ENCODE measurements at places on chromosomes 12 and 14.

DNA sequence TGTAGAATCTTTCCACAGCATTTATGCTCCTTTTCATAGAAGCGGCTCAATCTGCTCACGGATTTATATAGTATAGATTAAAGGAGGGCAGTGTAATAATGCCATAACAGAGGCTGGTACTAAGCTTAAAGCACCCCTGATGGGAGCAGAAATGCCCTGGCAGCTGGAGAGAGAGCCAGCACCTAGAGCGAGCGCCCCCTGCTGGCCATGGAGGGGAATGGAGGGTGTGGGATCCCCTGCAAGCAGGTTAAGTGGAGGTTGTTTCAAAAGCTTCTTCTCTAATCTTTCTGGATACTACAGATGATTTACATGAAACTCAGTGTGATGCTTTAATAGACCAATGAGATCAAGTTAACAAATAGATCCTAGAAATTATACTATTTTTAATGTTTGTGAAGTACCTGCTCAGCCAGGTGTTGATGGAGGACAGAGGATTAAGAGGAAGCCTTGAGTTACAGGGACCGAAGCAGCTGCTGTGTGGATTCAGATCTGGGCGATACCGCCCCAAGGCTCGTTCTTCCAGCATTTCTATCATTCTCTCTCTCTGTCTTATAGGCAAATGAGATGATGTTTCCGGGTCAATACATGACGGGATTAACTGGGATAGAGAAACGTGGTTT, 1519.3 kb upstream of the TMEM132C start:
- DNase-seq, result peak; percentile 13

DNA sequence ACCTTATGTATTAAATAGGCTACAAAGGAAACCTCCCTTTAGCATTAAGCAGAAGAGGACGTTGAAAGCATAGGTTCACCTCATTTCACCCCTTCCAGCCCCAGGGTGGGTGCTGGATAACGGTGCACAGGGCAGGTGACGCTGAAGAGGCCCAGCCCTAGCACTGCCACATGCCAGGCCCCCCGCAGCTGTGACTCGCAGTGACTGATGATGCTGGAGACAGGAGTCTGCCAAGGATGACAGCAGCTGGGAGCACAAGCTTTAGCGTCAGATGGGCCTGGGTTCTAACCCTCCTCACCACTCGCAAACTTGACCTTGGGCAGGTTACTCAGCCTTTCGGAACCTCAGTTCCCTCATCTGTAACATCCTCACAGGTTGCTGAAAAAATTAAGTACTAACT, 76.7 kb downstream of the TBK1 start:
- no peak for DNase-seq

DNA sequence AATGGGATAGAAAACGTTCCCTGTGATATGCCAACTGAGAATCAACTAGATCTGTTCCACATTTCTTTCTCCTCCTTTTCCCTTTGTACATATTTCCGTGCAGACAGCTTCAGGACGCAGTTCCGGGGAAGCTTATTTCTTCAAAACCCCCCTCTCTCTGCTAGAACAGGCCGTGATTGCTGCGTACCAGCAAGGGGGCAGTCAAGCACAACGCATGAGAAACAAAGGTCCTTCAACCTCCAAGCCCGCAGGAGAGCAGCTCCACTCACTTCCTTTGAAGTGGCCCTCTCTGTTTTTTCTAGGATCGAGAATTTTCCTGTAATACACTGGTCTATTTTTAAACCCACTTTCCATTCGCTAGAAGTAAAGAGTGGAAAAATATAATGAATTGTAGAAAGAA, 80.8 kb downstream of the ZNF664 start:
- DNase-seq, result no peak

DNA sequence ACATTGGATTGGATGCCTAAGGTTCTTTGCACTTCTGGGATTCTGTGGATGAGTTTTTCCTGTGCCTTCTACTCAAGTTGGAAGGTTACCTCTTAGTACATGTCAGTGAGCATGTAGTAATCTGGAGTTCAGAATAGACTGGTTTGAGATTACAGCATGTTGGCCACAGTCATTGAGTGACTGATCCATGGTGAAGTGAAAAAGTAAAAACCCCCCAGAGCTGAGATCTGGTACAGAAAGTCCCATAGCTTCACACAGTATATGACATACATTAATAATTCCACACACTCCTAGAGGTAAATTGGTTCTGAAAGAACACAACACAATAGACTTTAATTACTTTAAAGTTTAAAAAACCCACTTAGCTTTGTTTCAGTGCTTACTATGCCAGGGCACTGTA, 11.9 kb upstream of the CCND2 start:
- no peak for DNase-seq

GRCh38 chr14:24852312-24853060, 197.5 kb downstream of the STXBP6 start:
- no peak for DNase-seq

DNA sequence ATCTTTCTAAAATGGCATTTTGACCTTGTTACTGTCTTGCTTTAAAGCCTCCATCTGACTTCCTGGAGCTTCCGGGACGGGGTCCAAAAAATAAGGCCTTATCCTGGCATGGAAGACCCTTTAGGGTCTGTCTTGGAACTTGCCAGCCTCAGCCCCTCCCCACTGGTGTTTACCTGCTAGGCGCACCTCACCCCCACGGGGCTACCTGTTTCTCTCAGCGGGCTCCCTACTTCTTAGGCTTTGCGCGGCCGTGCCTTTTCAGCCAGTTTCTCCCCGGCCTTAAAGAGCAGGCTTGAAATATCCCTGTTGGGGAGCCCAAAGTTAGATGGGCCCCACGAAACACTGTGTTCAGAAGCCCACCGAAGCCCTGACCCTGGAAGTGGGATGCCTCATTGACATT, 5.1 kb downstream of the RTL1 start:
- DNase-seq, result no peak

DNA sequence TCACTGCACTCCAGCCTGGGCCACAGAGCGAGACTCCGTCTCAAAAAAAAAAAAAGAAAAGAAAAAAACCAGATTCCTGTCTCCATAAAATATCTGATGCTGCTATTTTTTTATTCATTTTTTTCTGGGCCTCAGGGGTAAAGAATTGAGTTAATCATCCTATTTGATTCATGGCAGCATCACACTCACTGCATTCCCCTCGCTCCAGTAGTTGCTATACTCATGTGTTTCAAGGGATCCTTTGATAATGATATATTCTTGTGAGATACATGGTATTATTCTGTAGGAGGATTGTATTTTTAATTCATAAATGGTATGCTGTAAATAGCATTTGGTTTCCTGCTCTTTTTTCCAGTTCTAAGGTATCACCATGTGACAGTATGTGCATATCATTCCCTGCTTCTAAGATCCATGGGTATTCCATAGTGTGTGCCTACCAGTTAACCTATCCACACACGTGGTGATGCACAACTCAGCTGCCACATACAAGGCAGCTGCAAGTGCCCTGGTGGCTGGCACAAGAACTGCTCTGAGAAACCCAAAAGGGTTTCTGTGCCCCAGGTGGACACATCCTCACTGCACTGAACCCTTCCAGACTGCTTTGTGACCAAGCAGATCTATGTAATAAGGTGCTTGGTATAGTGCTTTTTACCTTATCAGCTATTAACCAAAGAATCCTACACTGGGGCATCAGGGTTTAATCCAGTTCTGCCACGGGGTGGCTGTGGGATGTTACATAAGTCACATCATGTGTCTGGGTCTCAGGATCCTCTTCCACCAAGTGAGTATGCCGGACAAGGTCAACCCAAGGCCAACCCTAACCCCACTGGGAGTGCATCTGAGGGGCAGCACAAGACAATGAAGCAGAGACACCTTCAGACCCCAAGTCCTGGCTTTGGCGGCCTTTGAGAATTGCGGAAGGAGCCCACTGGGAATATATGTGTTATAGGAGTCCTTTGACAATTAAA, 74.6 kb downstream of the ZFP36L1 start:
- no peak for DNase-seq

GRCh38 chr14:59771577-59771976, 99.0 kb downstream of the RTN1 start:
- DNase-seq, result peak; percentile 50

All from RWPE1 (cell line).